ENCODE measurements at places on chromosomes 1 and 21.

- DNase-seq: peak; percentile 11
These were observed 6.4 kb upstream of the LDLRAD1 start for GRCh38 chr1:54024358-54024757.

DNA sequence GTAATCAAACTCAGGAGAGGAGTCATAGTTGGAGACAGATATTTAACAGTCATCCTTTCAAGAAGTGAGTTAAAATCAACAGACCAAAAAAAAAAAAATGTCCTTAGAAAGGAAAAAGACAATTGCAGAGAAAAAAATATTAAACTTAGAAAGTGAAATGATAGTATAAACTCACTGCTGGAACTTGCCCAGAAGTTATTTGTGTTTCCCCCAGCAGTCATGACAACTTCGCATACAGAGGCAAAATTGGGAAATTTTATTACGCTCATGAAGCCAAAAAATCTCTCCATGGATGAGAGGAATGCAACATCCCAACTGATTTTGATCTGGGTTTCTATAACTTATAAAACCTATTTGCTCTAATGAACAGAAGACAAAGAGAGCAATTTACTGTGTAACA lies 198.2 kb downstream of the LRRC7 start:
- peak; percentile 53 for DNase-seq

DNA sequence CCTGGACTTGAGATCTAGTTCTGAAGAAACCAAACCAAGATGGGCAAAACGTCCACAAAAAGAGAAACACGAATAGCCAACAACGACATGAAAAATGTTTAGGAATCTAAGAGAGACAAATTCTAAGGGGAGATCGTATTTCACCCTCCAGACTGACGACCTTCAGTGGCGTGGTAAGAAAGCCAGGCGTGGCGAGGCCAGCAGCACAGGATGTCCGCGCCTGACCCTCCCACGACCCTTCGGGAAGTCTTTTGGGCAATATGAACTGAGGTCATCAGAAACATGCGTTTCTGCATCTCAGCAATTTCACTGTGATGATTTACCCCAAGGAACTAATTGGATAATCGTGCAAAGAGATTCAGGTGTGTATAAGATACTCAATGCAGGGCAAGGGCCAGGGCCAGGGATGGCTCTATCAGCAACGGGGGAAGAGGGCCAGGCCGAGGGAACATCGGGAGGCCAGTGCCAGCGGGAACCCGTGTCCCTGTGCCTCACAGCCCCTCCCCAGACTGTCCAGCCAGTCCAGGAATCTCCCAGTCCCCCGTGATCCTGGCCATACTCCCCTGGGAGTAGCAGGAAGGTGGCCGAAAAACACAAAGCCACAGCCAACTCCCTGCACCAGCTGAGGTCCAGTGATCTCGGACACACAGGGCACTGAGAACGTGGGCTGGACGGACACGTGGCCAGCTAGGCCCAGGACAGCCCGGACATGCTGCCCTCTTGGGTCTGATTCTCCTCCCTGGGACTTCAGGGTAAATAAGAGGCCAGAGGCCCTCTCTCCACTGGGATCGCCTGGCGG lies 53.6 kb upstream of the ADARB1 start:
- DNase-seq: no peak

- peak; percentile 65 for DNase-seq
These were observed 910 bp upstream of the RERE start for GRCh38 chr1:8818325-8818775.

- DNase-seq: no peak
These were observed 162.8 kb upstream of the KIAA0040 start for GRCh38 chr1:175355414-175355813.

- DNase-seq: no peak
These were observed 163.6 kb downstream of the RERE start for GRCh38 chr1:8653878-8654277.

GRCh38 chr1:182599339-182599738 lies 4.8 kb downstream of the RGS16 start:
- no peak for DNase-seq

DNA sequence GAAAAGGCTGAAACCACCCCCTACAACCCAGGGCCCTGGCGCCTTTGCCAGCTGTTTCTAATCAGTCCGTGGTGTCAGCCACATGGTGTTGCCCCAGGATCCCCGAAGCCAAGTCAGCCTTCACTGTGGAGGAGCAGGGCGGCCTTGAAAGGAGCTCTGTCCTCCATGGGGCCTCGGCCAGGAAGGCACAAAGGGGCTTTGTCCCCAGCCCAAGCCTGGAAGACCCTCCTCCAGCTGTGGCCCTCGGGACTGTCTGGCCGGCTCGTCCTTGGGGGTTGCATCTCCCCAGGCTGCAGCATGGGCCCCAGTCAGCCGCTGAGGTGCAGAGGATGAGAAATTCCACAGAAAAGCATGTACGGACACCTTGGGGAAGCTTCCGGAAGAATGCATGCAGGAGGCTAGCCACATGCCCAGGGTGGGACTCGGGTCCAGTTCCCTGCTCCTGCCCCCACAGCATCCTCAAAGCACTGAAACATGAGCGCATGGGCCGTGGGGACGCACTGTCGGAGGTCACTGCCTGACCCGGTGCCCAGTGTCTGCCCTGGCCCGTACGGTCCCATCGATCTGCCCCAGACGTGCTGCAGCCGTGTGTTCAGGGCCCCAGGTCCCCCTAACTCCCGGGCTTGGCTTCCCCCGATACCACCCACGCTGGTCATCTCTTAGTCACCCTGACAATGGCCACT lies 38.6 kb upstream of the POFUT2 start:
- DNase-seq: peak; percentile 71

DNA sequence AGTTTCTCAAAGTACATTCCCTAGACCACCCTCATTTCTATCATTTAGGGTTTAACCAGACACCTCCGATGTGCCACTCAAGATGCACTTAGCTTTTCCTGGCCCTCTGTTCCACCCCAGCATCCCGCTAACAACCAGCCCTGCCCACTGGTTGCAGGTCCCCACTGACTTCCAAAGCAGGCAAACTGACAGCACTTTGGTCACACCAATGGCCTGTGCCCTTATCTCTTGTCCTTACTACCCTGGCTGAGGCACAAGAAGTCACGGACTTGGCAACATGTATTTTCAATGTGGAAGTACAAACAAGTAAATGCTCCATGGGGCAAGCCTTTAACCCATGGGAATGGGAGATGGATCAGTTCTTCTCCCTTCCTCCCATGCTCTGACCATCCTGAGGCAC lies 357.1 kb downstream of the OMA1 start:
- DNase-seq: no peak

GRCh38 chr1:223125766-223126165 lies 17.3 kb downstream of the TLR5 start:
- DNase-seq: no peak

DNA sequence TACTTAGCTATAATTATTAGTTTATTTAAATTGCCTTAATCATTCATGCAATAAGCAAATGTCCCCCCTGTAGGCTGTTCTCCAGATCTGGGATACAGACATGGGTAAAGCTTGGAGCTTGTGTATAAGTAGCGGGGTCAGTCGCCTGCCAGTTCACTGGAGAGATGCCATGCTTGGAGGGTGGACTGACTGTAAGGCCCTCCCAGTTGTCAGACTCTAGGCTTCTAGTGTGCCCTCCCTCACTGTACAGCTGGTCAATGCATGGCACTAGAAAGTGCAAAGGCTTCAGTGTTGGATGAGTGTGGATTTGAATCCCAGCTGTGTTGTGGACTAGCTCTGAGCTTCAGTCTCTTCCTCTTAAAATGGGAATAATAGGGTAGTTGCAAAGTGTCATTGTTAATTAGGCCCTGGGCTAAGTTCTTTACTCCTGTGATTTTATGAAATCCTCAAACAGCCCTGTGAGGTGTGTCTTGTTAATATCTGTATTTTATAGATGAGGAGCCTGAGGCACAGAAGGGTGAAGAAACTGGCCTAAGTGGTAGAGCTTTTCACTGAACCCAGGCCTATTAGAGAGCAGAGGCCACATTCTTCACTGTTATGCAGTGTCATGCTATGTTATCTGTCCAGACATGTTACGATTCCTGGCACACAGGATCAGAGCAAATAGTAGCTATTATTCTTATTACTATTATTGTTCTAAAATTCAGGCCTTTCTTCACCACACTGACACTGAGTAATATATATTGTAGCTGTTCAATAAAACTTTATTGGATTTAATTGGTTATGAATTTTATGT lies 85.9 kb downstream of the ROR1 start:
- no peak for DNase-seq

- no peak for DNase-seq
These were observed 83.5 kb downstream of the TOMM20 start for GRCh38 chr1:235045034-235045690.

DNA sequence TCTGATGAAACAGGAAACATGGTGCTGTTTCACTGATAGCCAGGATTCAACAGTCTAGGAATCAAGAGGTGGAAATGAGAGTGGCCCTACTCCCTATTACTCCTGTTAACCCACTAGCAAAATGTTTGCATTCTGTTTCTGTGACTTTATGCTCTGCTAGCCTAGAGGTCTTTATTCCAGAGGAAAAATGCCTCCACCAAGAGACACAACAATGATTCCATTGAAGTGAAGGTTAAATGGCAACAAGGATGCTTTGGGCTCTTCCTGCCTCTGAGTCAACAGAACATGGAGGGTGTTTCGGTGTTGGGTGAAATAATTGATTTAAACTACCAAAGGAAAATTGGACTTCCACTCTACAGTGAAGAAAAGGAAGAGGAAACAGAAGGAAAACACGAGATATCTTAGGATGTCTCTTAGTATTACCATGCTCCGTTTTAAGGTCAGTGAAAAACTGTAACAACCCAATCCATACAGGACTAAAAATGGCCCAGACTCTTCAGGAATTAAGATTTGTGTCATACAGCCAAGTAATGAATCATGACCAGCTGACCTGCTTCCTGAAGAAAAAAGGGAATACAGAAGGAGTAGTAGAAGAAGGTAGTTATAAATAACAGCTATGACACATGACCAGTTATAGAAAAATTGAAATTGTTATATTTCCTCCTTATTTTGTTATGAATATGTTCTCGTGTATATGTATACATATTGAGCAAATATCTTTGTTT lies 1237.8 kb downstream of the NCAM2 start:
- DNase-seq: no peak

GRCh38 chr1:197463142-197463541 lies 195.1 kb downstream of the CRB1 start:
- no peak for DNase-seq

DNA sequence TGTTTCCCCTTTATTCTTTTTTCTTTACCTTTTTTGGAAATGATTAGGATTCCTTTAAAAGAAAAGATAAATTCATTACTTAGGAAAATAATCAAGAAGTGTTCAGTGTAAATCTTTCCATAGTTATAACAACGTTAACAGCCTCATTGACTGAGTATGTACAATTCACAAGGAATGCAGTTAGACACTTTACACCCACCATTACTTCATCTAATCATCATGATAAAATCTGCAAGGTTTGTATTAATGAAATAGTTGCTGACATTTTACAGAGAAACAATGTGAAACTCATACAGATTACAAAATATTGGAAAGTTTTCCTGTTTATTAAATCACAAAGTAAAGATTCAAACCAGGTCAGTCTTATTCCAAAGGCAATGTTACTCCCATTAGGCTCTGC lies 59.3 kb upstream of the NEGR1 start:
- no peak for DNase-seq

- no peak for DNase-seq
These were observed 9.0 kb downstream of the HCRTR1 start for GRCh38 chr1:31626223-31627207.

- no peak for DNase-seq
These were observed 65.4 kb downstream of the ABCA4 start for GRCh38 chr1:94055459-94056122.

DNA sequence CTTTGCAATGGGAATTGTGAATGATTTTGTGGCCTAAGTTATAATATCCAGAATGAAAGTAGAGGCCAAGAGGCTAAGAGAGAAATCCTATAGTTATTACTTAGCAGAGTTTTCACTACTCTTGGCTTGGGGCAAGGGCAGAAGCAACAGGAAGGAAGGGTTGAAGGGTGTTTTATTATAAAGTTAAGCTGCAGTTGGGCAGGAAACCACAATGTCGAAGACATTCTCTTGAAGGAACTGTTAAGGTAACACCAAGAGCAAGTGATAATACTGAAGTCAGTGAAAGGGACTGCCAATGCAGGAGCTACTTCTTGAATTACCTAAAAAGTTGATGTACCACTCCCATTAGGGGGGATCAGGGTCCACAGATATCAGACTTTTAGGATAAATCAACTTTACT lies 8.3 kb downstream of the XCL2 start:
- DNase-seq: no peak

DNA sequence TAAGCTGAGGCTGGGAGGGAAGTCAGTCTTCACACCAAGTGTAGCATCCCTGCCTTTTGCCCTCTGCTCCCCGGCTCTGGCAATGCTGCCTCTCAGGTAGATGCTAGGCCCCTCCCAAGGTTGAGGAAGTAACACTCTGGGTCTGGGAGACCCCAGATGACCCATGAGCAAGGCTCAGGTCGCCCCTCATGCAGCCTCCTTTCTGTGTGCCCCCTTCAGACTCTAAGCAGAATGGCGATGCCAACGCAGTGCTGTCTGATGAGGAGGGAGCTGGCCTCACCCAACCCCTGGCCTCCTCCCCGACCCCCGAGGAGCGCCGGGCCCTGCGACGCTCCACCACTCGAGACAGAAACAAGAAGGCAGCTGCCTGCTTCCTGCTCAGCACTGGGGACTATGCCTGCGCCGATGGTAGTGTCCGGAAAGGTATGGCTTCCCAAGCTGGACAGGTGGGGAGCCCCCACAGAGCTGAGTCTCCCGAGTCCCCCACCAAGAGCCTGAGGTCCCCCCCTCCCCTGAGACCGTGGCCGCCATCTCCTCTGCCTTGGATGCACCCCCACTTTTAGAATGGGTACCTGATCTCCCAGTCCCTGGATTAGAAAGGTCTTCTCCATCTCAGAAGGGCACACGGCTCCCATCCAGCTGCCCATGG lies 15.8 kb downstream of the KCNC4 start:
- DNase-seq: no peak

DNA sequence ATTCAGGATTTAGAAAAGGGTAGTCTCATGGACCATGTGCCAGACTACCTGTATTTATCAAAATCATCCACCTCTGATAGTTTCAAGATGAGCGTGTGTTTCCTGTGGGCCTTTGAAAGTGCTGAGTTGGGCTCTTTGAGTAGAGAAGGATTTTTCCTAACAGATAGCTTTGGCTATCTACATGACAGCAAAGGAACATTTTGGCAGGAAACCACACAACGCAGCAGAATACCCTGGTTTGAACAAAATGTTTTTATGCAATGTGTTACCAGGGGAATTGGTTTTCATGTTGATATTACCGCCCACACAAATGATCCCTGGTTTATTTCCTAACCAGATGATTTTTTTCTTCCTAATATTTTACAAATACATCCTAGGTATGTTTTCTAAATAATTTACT lies 431.4 kb downstream of the NEGR1 start:
- no peak for DNase-seq

GRCh38 chr1:46545784-46546183 lies 5.7 kb downstream of the KNCN start:
- no peak for DNase-seq

GRCh38 chr21:33550772-33551660 lies 8.2 kb downstream of the SON start:
- DNase-seq: no peak
